Breast epithelium (tissue), 4 donors: ENCODE measurements at places on chromosomes 1 and 21. TPM values are rescaled to one million over a fixed set of nuclear protein-coding genes. Genes with fewer than 3 reads are reported as not detected.

GRCh38 chr21:46538262-46538661 lies 66.6 kb downstream of the S100B start:
- H3K27me3 ChIP-seq: no peaks in the 10 kb centered on the region
- DNase-seq: no peak
- no peaks in the 10 kb centered on the region for H3K4me1 ChIP-seq
- H3K4me3 ChIP-seq: no peak overlapping the region

DNA sequence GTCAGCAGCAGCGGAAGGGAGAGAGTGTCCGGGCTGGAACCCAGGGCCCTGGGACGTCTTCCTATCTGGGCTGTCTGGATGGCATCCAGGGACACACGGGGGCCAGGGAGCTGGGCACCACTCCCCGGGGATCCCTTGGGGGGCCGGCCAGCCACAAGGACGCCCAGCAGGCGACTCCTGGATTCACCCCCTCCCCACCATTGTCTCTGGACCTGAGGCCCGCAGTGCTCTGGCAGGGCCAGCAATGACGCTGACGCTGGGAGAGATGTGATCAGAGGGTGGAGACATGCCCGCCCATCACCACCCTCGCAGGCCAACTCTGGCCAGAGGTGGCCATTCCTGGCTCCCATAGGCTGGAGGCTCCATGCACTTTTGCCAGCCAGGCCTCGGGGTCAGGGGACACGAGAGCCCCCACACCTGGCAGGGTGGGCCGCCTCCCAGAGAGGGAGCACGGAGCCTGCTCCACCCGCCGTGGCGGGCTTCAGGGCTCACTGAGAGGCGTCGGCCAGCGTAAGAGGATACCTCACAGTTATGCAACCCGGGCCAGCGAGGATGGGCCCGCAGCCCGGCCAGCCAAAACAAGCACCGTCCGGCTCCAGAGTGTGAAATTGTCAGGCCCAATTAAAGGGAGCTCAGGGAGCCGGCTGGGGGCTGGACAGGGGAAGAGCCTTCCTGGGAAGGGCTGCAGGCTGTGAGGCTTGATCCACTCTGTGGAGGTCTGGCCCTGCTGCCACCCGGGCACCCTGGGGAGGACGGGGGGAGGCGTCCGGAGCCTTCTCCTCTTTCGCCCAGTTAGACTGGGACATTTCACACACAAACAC lies 10.3 kb downstream of the ACTRT2 start:
- H3K27ac ChIP-seq: no peak overlapping the region
- DNase-seq: no peak
- no peaks in the 10 kb centered on the region for H3K36me3 ChIP-seq
- no peaks in the 10 kb centered on the region for H3K4me1 ChIP-seq

GRCh38 chr1:167221738-167222610 lies 1.3 kb downstream of the POU2F1 start:
- H3K36me3 ChIP-seq: no peaks in the 10 kb centered on the region
- H3K27ac ChIP-seq: peak overlapping the region; percentile 99
- H3K4me1 ChIP-seq: no peaks in the 10 kb centered on the region
- H3K4me3 ChIP-seq: peak overlapping the region; percentile 94
- H3K27me3 ChIP-seq: no peaks in the 10 kb centered on the region

- H3K4me1 ChIP-seq: no peaks in the 10 kb centered on the region
- H3K4me3 ChIP-seq: no peak overlapping the region
- H3K27ac ChIP-seq: no peak overlapping the region
- no peaks in the 10 kb centered on the region for H3K27me3 ChIP-seq
Measured at GRCh38 chr1:117665556-117666270, 59.9 kb downstream of the TENT5C start.

GRCh38 chr21:18041012-18041411 lies 203.6 kb upstream of the CHODL start:
- H3K4me1 ChIP-seq: no peaks in the 10 kb centered on the region
- no peaks in the 10 kb centered on the region for H3K27me3 ChIP-seq

DNA sequence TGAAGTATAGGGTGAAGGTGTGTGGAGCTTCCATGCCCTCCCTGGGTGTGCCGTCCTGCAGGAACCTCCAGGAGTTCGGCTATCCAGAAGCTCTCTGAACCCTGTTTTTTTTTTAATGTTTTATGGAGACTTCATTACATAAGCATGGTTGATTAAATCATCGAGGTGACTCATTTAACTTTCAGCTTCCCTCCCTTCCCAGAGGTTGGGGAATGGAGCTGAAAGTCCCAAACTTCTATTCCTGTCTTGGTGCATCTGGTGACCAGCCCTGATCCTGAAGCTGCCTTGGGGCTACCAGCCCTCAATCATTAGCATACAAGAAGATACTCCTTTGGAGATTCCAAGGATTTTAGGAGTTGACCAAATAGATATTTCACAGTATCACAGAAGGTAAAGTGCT lies 9.5 kb downstream of the RRP15 start:
- H3K4me1 ChIP-seq: no peaks in the 10 kb centered on the region
- H3K27ac ChIP-seq: no peak overlapping the region
- no peak for DNase-seq

DNA sequence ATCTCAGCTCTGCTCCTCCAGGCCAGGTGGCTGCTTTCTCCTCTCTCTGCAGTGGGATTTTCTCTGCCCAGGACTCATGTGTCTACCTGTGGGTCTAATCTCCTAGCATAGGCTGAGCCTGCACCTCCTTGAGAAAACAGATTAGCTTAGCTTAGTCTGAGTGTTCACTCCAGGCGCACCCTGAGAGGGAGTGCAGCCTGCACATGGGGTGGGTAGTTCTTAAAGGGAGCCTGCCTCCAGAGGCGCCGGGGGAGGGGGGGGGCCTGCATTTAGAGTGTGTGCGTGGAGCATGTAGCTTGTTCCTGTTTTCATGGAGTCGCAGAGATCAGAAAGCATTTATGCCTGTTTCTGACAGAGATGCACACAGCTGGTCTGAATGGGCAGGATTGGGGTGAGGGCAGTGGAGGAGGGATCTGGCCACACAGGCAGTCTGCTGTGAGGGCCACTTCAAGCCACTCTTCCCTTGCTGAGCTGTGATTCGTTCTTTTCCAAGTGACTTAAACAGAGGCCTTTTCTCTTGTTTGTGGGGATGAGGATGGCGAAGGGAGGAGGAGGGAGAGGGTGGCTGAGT lies 45.2 kb downstream of the GALNT2 start:
- no peaks in the 10 kb centered on the region for H3K27me3 ChIP-seq
- H3K36me3 ChIP-seq: no peaks in the 10 kb centered on the region
- no peaks in the 10 kb centered on the region for H3K4me1 ChIP-seq
- no peak overlapping the region for H3K4me3 ChIP-seq
- H3K27ac ChIP-seq: no peak overlapping the region
- no peak for DNase-seq

- H3K27me3 ChIP-seq: no peaks in the 10 kb centered on the region
- no peaks in the 10 kb centered on the region for H3K36me3 ChIP-seq
- H3K4me1 ChIP-seq: peaks cover 11% of the 10 kb centered on the region
Measured at GRCh38 chr21:46083791-46084561, 13.9 kb upstream of the COL6A2 start.

DNA sequence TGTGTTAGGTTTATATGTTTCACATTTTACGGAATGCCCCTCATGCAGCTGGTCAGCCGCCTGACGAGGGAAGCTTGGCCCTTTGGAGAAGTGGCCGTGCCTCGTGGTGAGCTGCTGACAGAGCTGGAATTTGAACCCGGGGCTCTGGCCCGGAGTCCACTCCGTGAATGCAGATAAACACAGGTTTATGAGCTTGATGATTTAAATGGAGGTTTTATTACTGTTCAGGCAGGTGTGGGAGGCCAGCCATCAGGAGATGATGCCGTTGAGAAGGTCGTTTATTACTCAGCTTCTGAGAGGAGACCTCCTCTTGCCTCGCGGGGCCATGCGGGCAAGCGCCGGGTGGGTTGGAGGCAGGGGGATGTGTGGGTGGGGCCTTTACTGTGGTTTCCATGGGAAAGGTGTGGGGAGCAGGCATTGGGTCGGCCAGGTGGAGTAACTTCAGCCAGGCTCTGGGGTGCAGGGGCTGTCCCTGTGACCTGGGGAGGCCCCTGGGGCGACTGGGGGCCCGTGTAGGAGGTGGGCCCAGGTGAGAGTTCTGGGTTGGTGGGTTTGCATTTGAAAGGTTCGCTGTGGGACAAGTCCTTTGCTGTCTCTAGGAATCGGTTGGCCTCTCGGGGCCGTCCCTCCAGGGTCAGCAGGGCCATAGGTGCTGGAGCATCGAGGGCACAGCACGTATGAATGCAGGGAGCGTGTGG lies 22.0 kb downstream of the PRKCZ start:
- no peaks in the 10 kb centered on the region for H3K27me3 ChIP-seq
- no peaks in the 10 kb centered on the region for H3K36me3 ChIP-seq
- no peak for DNase-seq
- H3K4me1 ChIP-seq: no peaks in the 10 kb centered on the region

GRCh38 chr1:82934074-82934473 lies 1064.9 kb downstream of the TTLL7 start:
- H3K4me1 ChIP-seq: no peaks in the 10 kb centered on the region

- no peak overlapping the region for H3K27ac ChIP-seq
- H3K27me3 ChIP-seq: no peaks in the 10 kb centered on the region
- no peaks in the 10 kb centered on the region for H3K4me1 ChIP-seq
Measured at GRCh38 chr1:243748227-243748626, 101.8 kb downstream of the AKT3 start.

- no peak overlapping the region for H3K27ac ChIP-seq
- no peaks in the 10 kb centered on the region for H3K27me3 ChIP-seq
- H3K4me3 ChIP-seq: no peak overlapping the region
- no peak for DNase-seq
- H3K36me3 ChIP-seq: no peaks in the 10 kb centered on the region
Measured at GRCh38 chr1:117826540-117827078, 102.8 kb downstream of the GDAP2 start.

- H3K4me3 ChIP-seq: no peak overlapping the region
- H3K36me3 ChIP-seq: no peaks in the 10 kb centered on the region
- no peak overlapping the region for H3K27ac ChIP-seq
- no peak for DNase-seq
Measured at GRCh38 chr1:47104816-47105215, 32.4 kb upstream of the CYP4A22 start.

GRCh38 chr1:227793948-227794816 lies 21.3 kb upstream of the PRSS38 start:
- no peaks in the 10 kb centered on the region for H3K36me3 ChIP-seq
- H3K27me3 ChIP-seq: no peaks in the 10 kb centered on the region
- DNase-seq: peak; percentile 71
- H3K4me1 ChIP-seq: peaks cover 14% of the 10 kb centered on the region
- peak overlapping the region; percentile 60 for H3K27ac ChIP-seq

DNA sequence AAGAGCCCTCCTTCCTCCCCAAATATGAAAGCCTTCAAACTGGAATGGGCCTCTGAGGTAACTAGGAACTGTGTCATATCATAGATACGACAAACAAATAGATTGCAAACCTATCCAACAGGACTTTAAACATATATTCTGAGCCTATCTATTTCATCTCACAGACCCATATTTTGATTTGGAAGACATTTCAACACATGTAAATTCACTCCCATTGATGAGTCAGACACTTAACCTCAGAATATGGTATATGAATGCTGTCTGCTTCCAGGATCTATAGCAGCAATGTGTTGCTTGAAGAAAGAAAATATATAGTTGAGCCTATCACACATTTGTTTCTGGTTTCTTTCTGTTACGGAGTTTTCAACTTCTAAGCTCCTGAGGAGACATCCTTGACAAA lies 221.9 kb upstream of the SAMSN1 start:
- H3K4me1 ChIP-seq: no peaks in the 10 kb centered on the region
- no peak for DNase-seq
- no peak overlapping the region for H3K4me3 ChIP-seq
- H3K36me3 ChIP-seq: no peaks in the 10 kb centered on the region

DNA sequence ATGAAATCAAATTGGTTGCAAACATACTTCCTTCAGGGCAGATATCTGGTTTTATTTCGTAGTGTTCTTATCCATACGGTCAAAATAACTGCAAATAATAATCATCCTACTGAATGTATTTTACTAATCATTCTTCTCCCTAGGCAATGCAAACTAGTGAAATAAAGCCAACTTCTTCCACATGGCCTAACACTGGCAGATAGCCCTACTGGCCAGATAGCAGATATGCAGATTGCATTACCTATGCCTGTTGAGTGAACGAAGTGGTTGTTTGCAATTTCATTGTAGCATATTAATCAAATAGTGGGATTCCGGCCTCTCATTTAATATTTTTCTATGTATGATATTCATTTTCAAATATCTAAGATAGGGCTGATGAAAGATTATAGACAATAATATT lies 116.2 kb downstream of the CENPF start:
- no peaks in the 10 kb centered on the region for H3K27me3 ChIP-seq
- no peaks in the 10 kb centered on the region for H3K4me1 ChIP-seq
- H3K27ac ChIP-seq: no peak overlapping the region
- no peak overlapping the region for H3K4me3 ChIP-seq

GRCh38 chr21:21401444-21401843 lies 403.2 kb downstream of the NCAM2 start:
- H3K4me1 ChIP-seq: no peaks in the 10 kb centered on the region
- H3K36me3 ChIP-seq: no peaks in the 10 kb centered on the region
- no peaks in the 10 kb centered on the region for H3K27me3 ChIP-seq
- H3K27ac ChIP-seq: no peak overlapping the region
- DNase-seq: no peak
- H3K4me3 ChIP-seq: no peak overlapping the region

DNA sequence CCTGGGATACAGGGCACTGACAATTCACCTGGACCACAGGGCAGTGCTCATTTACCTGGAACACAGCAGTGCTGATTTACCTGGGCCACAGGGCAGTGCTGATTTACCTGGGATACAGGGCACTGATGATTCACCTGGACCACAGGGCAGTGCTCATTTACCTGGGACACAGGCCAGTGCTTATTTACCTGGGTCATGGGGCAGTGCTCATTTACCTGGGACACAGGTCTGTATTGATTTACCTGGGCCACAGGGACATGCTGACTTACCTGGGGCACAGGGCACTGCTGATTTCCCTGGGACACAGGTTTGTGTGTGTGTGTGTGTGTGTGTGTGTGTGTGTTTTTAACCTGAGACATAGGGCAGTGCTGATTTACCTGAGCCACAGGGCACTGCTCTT lies 261.7 kb downstream of the MATN1 start:
- DNase-seq: peak; percentile 64
- H3K27ac ChIP-seq: no peak overlapping the region
- H3K4me3 ChIP-seq: no peak overlapping the region

DNA sequence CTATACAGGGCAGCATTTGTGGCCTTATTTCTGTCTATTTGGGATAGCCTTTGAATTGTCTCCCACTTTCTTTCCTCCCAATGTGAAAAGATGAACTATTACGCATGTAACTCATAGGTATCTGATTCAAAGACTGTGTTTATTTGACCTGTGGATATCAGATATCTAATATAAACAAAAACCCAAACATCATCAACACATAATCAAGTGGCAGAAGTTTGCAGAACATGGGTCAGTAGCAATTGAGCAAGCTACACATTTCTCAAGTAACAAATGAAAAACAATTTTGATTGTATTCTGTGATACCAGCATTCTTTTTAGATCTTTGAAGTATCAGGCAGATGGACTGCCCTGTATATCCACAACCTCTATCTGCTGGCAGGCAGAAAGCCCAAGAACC lies 490.5 kb upstream of the ADGRL2 start:
- H3K27ac ChIP-seq: no peak overlapping the region
- H3K4me3 ChIP-seq: no peak overlapping the region
- H3K36me3 ChIP-seq: no peaks in the 10 kb centered on the region
- H3K27me3 ChIP-seq: no peaks in the 10 kb centered on the region

Gene HEYL
- total RNA-seq: 2.1 TPM

Gene KCNQ4
- total RNA-seq: 1.3 TPM

Gene HCN3
- total RNA-seq: 1.3 TPM

Gene LDLRAD1
- total RNA-seq: not detected

Gene TRIM46
- total RNA-seq: 1.5 TPM

Gene MFAP2
- 4.5 TPM for total RNA-seq

Gene SLC16A4
- 0.96 TPM for total RNA-seq

Gene PPFIA4
- total RNA-seq: 0.80 TPM

Gene CNR2
- total RNA-seq: not detected

Gene PDZK1IP1
- 69.4 TPM for total RNA-seq
